Caudate nucleus (tissue), 63 donors: ENCODE measurements at places on chromosomes 6 and 20.

DNA sequence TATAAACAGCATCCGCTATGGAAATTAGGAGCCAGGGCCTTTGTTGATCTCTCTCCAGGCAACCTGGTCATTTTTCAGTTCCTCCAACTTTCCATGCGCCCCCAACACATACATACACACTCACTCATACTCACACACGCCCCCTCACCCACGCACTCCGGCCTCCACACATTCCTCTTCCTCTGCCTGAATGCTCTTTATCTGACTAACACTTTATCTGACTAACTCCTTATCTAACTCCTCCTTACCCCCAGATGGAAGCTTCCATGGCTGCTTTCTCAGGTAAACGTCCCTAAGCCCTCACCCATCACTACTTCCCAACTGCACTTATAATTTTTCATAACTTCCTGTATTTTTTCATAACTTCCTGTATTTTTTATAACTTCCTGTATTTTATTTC lies 17.4 kb downstream of the CASS4 start:
- no peak for DNase-seq

DNA sequence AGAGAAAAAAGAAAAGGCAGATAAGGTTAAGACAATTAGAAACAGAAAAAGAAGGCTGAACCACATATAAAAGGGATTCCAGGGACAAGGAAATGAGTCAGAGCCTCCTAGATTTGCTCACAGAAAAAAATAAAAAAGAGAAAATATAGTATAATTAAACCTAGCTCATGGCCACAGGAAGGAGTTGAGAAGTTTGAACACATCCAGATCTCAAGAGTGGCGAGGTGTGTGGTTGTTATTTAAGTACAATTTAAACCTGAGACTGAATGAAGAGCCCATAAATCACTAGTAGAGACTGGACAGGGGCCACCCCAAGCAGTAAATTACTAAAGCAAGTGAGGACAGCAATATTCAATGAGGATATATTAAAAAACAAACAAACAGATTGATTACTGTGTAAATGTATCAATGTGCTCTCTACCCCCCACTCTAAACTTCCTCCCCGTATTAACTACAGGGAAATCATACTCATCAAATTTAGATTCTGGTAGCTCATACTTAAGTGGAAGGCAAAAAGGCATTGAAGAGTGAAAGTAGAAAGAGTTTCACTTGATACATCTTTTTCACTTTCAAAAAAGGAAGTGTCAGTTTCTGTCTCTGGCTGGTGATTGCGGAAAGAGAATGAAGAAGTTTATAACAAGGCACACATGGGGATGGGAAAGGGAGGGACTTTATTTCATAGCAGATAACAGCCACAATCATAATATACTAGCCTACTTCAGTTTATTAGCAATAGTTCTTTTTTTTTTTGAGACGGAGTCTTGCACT lies 49.3 kb upstream of the SCAF8 start:
- DNase-seq: no peak

DNA sequence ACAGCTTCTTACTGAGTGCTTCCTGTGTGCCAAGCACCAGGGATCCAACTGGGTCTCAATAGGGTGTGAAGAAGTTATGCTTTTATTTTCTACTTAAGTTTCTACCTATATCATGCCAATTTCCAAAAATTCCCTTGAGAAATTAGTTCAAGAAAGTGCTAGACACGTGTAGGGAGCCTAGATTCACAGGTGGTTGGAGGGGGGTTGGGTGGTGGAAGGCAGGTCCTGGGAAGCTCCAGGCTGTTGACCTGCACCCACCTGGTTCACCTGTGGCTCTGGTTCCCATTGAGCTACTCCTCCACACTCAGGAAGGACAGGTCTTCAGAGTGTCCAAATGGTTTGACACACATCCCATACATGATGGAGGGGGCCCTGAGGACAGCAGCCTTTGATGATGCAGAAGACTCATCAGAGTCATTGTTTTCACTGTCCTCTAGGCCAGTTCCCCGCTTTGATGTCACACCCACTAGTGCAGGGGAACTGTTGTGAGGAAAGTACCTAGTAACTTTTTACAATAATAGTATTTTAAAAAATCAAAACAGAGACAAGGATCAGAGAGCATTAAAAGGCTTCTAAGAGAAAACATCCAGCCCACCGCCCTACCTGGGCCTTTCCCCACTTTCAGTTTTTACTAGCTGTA lies 39.8 kb upstream of the MYL9 start:
- no peak for DNase-seq

GRCh38 chr6:168047841-168048723 lies 30.9 kb downstream of the FRMD1 start:
- peak; percentile 48 for DNase-seq

GRCh38 chr6:147515327-147515726 lies 6.8 kb downstream of the SAMD5 start:
- DNase-seq: no peak

DNA sequence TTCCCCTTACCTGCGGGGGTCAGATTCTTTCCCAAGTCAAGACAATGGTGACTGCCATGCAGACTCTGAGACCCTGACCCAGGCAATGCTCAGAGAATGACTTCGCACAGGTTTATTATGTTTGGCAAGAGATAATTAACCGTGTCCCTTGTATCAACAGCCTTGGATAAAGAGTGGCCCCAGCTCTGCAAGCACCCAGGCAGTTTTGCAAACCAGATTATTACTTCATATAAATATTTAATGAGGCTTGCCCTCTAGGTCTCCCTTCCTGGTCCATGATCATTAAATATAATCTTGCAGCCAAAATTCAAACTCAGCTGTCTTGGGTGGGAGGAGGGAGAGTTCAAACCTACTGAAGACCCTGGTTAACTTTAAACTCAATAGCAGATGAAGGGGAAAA lies 156.5 kb downstream of the ANKRD60 start:
- no peak for DNase-seq

- no peak for DNase-seq
These were observed 15.0 kb upstream of the IFNGR1 start for GRCh38 chr6:137233911-137234863.

DNA sequence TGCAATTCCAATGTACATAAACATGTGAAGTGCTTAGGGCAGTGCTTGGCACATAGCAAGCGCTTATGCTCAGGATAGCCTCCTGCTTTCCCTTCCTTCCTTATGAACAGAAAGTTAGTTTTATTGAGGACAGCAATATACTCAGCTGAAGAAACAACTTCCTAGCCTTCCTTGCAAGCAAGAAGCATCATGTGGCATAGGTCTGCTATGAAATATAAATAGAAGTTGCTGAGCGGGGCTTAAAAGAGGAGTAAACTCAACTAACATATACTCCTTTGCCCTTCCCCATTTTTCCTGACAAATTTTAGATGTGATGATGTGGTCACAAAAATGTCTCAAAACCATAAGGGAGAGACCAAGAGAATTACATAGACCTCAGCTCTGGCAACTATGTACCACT lies 98.9 kb downstream of the KIF16B start:
- DNase-seq: no peak

GRCh38 chr6:55456016-55456415 lies 123.0 kb downstream of the HMGCLL1 start:
- DNase-seq: no peak

DNA sequence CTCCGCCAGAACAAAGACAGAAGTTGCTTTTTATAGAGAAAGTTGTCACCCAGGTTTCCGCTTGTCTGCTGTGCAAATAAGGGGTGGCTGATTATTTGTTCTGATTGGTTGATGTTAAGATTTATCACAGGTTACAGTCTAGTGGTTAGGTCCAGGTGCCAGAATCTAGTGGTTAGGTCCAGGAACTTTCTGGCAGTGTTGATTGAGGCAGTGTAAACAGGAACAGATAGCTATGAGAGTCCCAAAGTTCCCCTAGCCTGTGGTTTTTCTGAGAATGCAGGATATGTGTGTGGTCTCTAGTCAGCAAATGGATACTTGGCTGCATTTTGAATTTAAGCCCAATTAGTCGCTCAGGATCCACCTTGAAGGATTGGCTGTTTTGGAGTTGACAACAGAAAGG lies 148.0 kb downstream of the TMEM200A start:
- DNase-seq: no peak

GRCh38 chr20:46833360-46833759 lies 61.3 kb upstream of the EYA2 start:
- no peak for DNase-seq

DNA sequence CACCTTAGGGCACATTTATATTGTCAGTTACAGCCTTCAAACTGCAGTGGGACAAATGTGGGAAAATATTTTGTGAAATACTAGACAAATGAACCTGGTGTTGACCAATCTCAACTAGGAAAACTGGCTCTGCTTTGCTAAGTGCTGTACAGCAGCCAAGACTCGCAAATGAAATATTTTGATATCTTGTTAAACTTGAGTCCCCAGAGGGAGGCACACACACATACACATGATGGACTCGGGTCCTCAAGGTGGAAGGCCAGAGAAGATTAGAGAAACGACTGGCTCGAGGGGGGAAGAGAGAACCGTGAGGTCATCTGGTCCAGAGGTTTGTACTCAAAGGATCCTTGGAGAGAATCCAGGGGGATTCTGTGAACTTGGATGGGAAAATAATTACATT lies 67.3 kb upstream of the JAG1 start:
- DNase-seq: no peak

GRCh38 chr6:152309648-152310047 lies 327.5 kb downstream of the SYNE1 start:
- DNase-seq: no peak

- DNase-seq: no peak
These were observed 127.3 kb upstream of the RALGAPA2 start for GRCh38 chr20:20839771-20840170.

GRCh38 chr6:45927421-45928320 lies 88.0 kb downstream of the CLIC5 start:
- no peak for DNase-seq

GRCh38 chr20:47438464-47439381 lies 63.0 kb upstream of the NCOA3 start:
- DNase-seq: no peak

- peak; percentile 13 for DNase-seq
These were observed 363.9 kb downstream of the PREX1 start for GRCh38 chr20:48463916-48464315.

- DNase-seq: no peak
These were observed 35.8 kb downstream of the PHIP start for GRCh38 chr6:79042088-79042798.

DNA sequence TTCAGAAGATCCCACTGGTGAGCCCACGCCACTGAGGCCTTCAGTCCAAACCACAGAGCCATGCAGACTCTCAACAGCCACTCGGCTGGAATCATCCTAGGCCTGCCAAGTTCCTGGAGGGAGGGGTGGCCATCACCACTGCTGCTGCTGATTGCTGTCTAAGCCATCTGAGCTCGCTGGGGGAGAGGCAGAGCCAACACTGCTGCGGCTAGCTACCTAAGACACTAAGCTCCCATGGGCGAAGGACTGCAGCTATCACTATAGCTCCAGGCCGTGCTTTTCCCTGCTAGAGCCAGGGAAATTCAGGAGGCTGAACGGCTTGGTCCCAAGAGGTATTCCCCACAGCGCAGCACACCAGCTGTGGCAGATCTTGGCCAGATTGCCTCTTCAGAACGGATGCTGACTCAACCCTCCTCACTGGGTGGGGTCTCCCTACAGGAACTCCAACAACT lies 73.6 kb downstream of the TBC1D32 start:
- DNase-seq: no peak

DNA sequence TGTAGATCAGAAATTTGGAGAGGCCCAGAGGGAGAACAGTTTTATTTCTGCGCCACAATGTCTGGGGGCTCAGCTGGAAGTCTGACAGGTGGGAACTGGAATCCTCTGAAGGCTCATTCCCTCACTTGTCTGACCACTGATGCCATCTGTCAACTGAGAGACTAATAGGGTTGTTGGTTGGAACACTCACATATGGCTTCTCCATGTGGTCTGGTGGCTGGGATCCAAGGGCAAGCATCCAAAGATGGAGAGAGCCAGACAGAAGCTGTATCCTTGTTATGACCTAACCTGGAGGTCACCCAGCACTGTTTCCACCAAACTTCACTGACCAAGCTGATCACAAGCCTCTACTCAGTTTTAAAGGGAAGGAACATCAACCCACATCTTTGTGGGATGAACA lies 117.9 kb upstream of the AKAP12 start:
- no peak for DNase-seq

DNA sequence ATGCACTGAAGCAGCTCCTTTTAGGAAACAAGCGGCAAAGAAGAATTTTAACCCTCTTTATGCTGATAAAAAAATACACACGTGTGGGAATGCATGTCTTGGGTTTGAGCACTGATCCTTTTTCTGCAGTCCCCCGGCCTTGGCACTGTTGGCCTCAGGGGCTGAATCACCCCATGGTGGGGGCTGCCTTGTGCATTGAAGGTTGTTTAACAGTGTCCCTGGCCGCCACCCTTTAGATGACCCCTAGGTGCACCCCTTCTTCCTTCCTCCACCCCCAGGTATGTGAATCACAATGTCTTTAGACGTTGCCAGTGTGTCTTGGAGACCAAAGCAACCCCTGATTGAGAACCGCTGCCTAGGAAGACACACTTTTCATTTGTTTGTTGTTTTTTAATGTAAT lies 190.7 kb downstream of the CDH4 start:
- DNase-seq: no peak

GRCh38 chr6:13988049-13988738 lies 63.4 kb downstream of the RNF182 start:
- no peak for DNase-seq

DNA sequence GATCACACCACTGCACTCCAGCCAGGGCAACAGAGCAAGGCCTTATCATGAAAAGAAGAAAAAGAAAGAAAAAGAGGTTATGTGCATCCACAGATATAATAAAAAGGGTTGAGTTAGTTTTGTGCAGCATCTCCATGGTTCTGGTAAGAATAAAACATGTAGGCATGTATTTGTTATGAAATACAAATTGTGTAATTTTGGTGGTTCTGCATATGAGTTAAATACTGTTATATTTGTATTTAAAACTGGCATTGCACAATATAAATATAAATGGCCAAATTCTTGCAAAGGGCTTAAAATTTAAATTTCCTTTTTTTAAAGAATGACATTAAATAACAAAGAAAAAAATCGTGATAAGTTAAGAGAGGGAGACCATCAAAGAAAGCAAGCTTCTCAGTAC lies 159.1 kb upstream of the PREP start:
- no peak for DNase-seq

DNA sequence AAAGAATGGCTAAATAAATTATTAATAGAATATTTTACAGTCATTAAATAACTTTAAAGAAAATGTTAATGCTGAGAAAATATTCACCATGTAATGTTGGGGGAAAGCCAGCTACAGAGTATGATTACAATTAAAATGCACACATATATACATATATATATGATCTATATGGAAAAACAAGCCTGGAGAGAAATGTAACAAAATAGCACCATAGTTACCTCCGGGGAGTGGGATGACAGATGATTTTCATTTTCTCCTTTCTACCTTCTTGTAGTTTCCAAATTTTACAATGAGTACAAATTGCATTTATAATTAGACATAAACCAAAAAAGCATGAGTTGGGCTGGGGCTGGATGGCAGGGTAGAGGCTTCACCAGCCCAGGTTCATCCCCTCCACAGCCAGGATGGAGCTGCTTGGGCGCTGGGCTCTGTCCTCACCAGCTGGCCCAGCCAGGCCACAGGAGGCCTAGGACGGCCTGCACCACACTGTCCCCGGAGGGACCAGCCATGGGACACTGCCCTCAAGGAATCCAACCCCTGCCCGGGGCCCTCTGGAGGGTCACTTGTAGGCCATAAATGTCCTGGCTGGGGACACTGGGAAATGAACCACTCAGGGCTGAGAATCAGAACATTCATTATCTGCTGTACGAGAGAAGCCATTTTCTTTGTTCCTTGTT lies 10.3 kb downstream of the C20orf203 start:
- DNase-seq: no peak
